Cardiac muscle cell (in vitro differentiated cells and primary cell): ENCODE measurements at places on chromosomes 2 and 18. TPM values are rescaled to one million over a fixed set of nuclear protein-coding genes. Genes with fewer than 3 reads are reported as not detected.
A peak's percentile ranks its signal among the peaks of the same experiment; 100 is the strongest.

GRCh38 chr2:159637240-159637639 lies 20.9 kb upstream of the BAZ2B start:
- no peak for DNase-seq
- H3K36me3 ChIP-seq = no peaks in the 10 kb centered on the region
- no peaks in the 10 kb centered on the region for H3K27me3 ChIP-seq
- peaks cover 5% of the 10 kb centered on the region for H3K4me1 ChIP-seq

DNA sequence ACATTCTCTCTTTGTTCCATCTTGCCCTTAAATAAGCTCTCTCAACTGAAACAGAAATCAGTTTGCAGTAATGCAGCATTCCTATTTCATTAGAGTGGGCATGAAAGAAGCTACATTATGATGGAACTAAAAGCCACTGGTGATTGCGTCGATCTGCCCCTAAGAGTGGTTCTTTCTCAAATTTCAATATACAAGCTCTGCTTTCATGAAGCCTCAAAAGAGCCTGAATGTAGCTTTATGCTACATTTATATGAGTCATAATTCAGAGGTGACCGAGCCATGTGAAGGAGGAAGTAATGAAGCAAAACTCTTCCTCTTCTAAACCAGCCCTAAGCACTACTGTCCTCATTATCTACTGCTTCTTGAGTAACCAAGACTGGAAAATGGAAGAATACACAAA lies 64.8 kb upstream of the CYTIP start:
- no peaks in the 10 kb centered on the region for H3K27me3 ChIP-seq
- H3K4me3 ChIP-seq = no peak overlapping the region
- no peak for DNase-seq
- no peak overlapping the region for H3K27ac ChIP-seq
- H3K36me3 ChIP-seq = no peaks in the 10 kb centered on the region

GRCh38 chr2:235051436-235052260 lies 99.8 kb downstream of the SH3BP4 start:
- peaks cover 8% of the 10 kb centered on the region for H3K4me1 ChIP-seq
- H3K27me3 ChIP-seq = no peaks in the 10 kb centered on the region
- H3K4me3 ChIP-seq = no peak overlapping the region
- peaks cover 24% of the 10 kb centered on the region for H3K36me3 ChIP-seq
- peak overlapping the region; percentile 72 for H3K27ac ChIP-seq

GRCh38 chr2:12043131-12043530 lies 296.7 kb downstream of the LPIN1 start:
- no peaks in the 10 kb centered on the region for H3K4me1 ChIP-seq
- H3K27ac ChIP-seq = no peak overlapping the region
- no peaks in the 10 kb centered on the region for H3K36me3 ChIP-seq
- no peak for DNase-seq
- no peaks in the 10 kb centered on the region for H3K27me3 ChIP-seq

DNA sequence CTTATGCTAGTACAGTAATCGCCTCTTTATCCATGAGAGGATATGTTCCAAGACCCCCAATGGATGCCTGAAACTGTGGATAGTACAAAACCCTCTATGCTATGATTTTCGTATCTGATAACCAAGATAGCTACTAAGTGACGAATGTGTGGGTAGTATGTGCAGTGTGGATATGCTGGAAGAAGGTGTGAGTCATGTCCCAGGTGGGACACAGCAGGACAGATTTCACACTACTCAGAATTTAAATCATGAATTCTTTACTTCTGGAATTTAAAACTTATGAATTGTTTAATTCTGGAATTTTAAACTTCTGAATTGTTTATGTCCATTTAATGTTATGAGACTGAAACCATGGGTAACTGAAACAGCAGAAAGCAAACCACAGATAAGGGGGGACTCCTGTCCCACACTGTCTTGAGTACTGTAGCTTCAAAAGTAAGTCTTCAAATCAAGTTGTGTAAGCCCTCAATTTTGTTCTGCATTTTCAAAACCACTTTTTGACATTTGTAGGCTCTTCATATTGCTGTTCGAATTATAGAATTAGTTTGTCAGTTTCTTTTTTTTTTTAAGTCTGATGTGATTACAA lies 116.0 kb downstream of the LTBP1 start:
- H3K27me3 ChIP-seq = no peaks in the 10 kb centered on the region
- no peak overlapping the region for H3K27ac ChIP-seq
- peaks cover 41% of the 10 kb centered on the region for H3K4me1 ChIP-seq
- H3K36me3 ChIP-seq = no peaks in the 10 kb centered on the region
- H3K4me3 ChIP-seq = no peak overlapping the region
- peak; percentile 28 for DNase-seq

DNA sequence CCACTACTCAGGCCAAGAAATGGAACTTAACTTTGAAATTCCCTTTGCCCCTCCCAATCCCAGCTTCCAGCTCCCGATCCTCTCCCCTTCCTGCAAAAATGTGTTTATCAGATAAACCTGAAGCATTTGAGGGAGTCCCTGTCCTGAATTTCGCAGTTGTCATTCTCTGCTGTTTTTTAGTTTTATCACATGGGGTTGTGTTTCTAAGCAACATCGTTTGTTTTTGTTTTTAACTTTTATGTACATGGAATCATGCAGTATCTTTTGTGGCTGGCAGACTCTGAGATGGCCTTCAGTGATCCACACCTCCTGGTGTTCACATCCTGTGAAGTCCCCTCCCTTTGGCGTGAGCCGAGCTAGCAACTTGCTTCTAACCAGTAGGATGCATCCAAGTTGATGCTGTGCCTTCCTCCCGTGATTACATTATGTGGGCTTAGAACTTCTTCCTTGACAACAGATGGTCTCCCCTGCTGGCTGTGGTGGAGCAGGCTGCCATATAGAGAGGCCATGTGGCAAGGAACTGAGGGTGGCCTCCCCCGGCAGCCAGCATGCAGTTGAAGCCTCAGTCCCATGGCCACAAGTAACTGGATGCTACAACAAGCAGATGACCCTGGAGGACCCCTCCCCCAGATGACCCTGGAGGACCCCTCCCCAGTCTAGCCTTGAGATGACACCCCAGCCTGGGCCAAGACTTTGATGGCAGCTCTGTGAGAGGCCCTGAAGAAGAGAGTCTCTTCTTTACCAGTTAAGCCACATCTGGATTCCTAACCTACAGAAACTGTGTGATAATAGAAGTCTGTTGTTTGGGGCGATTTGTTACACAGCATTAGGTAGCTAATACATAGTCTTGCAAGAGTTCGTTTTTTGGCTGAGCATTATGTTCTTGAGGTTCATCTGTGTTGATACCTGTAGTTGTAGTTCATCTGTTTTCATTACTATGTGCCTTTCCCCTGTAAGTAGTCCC lies 27.7 kb downstream of the SH3BP4 start:
- H3K36me3 ChIP-seq = no peaks in the 10 kb centered on the region
- peaks cover 47% of the 10 kb centered on the region for H3K4me1 ChIP-seq
- peak overlapping the region; percentile 98 for H3K27ac ChIP-seq
- no peaks in the 10 kb centered on the region for H3K27me3 ChIP-seq
- no peak overlapping the region for H3K4me3 ChIP-seq

GRCh38 chr2:15117409-15118050 lies 443.6 kb downstream of the NBAS start:
- no peak for DNase-seq
- no peaks in the 10 kb centered on the region for H3K36me3 ChIP-seq
- no peaks in the 10 kb centered on the region for H3K27me3 ChIP-seq
- H3K27ac ChIP-seq = no peak overlapping the region

- H3K27me3 ChIP-seq = no peaks in the 10 kb centered on the region
- no peak overlapping the region for H3K4me3 ChIP-seq
- no peak overlapping the region for H3K27ac ChIP-seq
- DNase-seq = peak; percentile 84
- H3K36me3 ChIP-seq = no peaks in the 10 kb centered on the region
Observed at GRCh38 chr2:120794716-120795115, 59.0 kb downstream of the GLI2 start.

DNA sequence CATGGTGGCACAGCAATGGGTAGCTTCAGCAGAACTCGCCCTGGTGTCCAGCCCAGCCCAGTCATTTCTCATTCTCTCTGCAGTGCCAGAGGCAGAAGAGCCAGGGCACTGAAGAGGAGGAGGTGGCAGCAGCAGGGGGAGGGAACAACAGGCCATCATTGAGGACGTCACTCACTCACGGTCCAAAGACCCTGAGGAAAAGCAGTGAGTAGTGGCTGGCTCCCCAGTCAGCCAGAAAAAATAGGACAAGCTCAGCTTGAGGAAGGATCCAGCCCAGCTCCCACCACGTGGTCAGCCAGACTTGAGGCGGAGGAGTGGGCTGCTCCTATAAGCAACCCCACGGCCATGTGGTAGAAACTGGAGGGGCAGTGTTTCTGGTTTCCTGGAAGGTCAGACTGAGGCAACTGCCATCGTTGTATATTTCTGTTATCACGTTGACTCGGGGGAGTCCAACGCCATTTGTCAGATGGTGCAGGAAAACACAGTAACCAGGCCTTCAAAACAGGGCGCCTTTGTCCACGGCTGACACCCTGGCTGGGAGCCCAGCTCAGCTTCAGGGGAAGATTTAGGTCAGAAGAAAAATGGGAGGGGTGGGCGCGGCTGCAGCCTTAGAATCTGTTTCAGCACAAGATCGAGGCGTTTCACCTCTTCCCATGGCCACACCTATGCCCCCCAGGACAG lies 19.0 kb upstream of the TMEM247 start:
- no peaks in the 10 kb centered on the region for H3K27me3 ChIP-seq
- no peak for DNase-seq
- H3K36me3 ChIP-seq = no peaks in the 10 kb centered on the region
- no peak overlapping the region for H3K27ac ChIP-seq
- H3K4me3 ChIP-seq = no peak overlapping the region

DNA sequence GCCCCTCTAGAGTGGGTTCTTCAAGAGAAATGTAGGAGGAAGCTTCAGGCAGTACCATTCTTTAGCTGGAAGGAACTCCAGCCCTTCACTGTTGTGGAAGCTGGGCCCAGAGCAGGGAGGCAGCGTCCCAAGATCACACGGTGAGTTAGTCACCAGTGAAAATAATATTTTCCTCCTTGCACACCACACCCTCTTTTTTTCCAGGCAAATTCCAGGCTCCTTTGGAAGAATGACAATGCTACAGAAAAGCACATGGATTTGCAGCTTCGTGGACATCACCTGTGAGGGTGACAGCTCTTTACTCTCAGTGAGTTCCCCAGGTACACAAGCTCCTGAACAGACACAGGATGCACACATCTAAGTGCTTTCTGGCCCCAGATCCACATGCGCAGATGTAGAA lies 157.1 kb downstream of the COL6A3 start:
- peak; percentile 71 for DNase-seq
- no peaks in the 10 kb centered on the region for H3K27me3 ChIP-seq
- peaks cover 12% of the 10 kb centered on the region for H3K4me1 ChIP-seq
- no peaks in the 10 kb centered on the region for H3K36me3 ChIP-seq

GRCh38 chr2:204061241-204061640 lies 124.7 kb downstream of the ICOS start:
- no peaks in the 10 kb centered on the region for H3K4me1 ChIP-seq
- no peaks in the 10 kb centered on the region for H3K36me3 ChIP-seq
- H3K27me3 ChIP-seq = no peaks in the 10 kb centered on the region
- no peak for DNase-seq
- no peak overlapping the region for H3K27ac ChIP-seq

DNA sequence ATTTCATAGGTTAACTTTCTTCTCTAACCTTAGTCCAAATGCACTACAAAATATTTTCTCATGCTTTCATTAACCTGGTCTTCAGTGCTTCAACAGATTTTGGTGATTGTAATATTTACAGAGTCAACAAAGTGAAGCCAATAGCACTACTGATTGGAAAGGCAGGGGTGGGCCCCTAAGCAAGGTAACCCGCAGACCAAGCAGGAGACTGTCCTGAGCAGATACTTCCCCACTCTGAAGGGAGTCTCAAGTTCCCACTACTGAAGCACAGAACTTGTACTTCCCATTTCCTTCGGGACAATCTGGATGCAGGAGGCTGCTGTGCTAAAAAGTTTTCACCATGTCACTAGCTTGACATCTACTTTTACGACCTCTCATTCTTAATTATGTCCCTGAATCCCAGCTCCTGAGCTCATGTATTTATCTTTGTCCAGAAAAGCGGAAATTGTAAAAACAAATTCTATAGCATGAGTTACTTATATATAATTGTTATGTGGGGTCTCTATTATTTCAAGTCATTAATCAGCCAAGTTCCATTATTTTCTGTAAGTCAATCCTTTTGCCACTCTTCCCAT lies 311.6 kb upstream of the REV1 start:
- H3K27ac ChIP-seq = no peak overlapping the region
- H3K4me3 ChIP-seq = no peak overlapping the region
- H3K27me3 ChIP-seq = no peaks in the 10 kb centered on the region
- DNase-seq = no peak
- no peaks in the 10 kb centered on the region for H3K4me1 ChIP-seq

DNA sequence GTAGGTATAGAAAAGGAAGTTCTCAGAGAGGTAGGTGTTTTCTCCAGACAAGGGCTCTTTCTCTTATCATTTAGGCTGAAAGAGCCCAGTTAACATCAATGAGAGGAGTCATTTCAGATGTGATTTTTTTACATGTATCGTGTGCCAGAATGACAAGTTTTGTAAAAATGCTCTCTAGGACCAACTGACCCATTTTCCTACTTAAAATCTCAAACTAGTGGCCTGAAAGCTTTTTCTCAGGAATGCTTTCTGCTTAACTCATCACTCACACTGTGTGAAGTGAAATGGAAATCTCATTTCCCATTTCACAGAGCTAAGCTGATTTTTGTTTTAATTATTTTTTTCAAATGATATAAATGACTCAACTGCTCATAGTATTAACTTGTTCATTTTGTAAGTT lies 128.7 kb upstream of the CYP26B1 start:
- no peak for DNase-seq
- H3K36me3 ChIP-seq = no peaks in the 10 kb centered on the region
- no peak overlapping the region for H3K4me3 ChIP-seq
- H3K27ac ChIP-seq = no peak overlapping the region
- no peaks in the 10 kb centered on the region for H3K27me3 ChIP-seq

PAX3 gene
- 7.7 and 19.3 TPM in 2 replicates for total RNA-seq

VWA3B gene
- total RNA-seq = 0.09 and 0.67 TPM in 2 replicates
